ENCODE measurements at places on chromosomes 2 and 18.

DNA sequence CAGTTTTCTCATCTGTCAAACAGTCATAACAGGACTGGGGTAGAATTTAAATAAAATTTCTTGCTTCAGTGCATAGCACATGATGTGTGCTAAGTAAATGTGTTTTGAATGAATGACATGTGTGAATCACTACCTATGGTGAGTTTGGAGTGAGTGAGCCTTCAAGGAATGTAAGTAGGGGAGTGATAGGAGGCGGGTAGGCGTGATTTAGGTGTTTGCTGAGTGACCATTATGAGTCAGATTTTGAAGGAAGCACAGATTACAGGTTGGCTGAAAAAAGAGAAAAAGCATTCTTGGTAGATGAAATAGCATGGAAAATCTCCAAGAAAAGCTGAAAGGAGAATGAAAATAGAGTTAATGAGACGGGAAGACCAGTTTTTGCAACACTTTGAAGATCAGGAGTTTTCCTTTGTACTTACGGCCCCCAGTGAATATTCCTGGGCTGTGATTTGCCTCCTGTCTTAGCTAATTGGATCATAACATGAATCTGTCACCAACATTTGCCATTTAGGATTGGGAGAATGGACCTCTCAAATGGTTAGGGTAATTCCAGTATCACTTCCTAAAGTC is 136.9 kb upstream of the GATA6 start:
- no peak for DNase-seq

DNA sequence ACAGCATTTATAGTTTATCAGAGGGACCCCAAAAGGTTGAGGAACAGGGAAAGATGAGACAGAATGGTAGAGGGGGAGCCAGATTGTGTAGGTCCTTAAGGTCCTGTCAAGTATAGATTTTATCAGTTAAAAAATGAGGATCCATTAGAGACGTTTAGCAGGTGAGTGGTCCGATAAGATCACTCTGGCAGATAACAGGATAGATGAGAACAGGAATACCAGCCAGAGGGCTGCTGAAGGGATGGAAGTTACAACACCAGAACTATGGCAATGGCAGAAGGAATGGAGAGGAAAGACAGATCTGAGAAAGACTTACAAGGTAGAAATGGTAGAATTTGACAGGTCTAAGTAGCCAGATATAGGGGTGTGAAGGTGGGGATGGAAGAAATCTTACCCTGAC is 141.7 kb downstream of the CDH20 start:
- DNase-seq = no peak

GRCh38 chr2:127401757-127402695 is 14.3 kb upstream of the MAP3K2 start:
- no peak for DNase-seq

GRCh38 chr18:25455159-25455558 is 103.2 kb upstream of the ZNF521 start:
- DNase-seq = no peak

- DNase-seq = no peak
Measured at GRCh38 chr2:198444800-198445287, 640.5 kb downstream of the PLCL1 start.

GRCh38 chr2:232238108-232238507 is 140.4 kb upstream of the ALPP start:
- no peak for DNase-seq

DNA sequence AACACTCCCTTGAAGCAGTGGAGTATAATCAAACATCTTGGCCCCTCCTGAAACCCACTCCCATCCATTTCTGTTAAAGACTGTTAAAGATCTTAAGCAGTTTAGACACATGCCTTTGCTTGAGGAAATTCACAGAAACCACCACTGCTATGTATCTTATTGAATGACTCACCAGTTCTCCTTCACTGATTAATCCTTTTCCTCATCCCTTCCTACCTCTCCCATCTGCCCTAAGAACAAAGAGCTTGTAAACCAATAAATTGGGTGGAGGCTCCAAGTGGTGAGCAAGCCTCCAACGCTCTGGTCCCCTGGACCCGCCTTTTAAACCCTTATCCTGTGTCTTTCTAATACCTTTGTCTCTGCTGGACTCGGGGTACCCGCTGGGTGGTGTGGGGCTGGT is 746.1 kb downstream of the LRP1B start:
- DNase-seq = no peak

GRCh38 chr2:134269972-134270735 is 16.3 kb downstream of the MGAT5 start:
- DNase-seq = no peak

DNA sequence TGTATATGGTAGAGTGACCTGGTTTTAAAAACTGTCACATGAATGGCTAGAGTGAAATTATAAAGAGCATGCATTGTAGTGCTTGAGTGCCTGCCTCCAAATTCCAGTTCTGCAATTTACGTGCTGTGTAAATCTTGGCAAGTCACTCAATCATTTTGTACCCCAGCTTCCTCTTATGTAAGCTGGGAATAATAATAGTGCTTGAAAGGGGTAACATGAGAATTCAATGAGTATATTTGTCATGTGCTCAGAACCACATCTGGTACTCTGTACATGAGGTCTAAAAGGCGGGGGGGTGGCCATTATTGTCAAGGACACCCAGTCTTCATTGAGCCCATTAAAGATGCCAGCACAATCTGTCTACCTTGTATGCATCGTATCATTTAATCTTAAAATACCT is 214.8 kb downstream of the MC4R start:
- no peak for DNase-seq

DNA sequence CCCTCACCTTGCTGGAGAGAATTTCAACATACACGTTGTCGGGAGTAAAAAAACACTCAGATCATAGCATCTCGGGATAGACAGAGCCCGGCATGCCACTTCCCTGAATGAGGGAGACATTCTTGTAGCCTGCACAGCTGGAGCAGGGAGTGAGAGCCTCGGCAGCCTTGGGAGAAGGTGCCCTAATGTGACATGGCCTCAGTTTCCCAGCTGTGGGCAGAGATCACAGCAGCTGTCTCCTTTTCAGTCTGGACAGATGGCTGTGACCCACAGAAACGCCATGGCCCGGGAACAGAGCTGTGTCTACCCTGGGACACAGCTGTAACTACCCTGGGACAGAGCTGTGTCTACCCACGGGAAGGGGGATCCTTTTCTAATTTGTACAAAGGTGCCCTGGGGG is 55.9 kb downstream of the HS1BP3 start:
- no peak for DNase-seq

DNA sequence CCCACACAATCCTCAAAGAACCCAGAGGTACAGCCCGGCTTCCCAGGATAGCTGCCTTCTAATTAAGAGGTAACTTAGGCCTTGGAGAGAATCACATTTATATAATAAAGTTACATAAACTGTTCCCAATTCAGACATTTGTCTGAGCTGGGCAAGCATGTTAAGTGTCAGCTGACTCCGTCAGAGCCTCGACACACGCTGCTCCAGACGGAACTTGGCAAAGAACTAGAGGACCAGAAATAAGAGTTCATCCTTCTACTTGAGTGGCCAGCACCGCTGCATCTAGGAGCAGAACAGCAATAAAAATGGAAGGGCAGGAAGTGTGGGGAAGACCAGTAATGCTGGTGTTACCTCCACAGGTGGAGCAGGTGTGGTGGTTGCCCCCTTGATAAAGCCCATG is 80.5 kb downstream of the MYO5B start:
- DNase-seq = no peak

GRCh38 chr2:131027566-131028528 is 65.4 kb downstream of the FAM168B start:
- no peak for DNase-seq

DNA sequence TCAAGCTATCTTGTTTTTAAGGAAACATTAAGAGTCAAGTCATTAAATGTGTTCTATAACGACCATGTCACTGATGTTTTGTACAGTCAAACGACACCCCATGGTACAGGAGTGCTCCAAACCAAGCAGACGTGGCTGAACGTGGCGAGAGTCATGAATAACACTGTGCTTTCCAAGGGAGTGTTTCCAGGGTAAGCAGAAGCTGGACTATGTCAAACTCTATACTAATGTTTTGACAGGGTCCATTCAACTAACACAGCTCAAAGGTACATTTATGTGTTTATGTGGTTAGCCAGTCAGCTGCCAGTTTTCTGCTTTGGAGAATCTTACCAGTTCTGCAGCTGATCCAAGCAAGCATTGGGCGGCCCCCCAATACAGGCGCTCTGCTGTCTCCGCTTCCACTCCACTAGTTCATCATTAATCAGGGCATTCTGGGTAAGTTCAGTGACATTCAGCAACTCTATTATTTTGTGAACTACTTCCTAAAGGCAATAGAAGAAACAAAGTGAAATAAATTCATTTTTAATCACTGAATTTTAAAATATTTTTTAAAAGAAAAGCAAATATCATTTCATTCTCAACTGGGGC is 16.4 kb downstream of the STAT1 start:
- DNase-seq = no peak

DNA sequence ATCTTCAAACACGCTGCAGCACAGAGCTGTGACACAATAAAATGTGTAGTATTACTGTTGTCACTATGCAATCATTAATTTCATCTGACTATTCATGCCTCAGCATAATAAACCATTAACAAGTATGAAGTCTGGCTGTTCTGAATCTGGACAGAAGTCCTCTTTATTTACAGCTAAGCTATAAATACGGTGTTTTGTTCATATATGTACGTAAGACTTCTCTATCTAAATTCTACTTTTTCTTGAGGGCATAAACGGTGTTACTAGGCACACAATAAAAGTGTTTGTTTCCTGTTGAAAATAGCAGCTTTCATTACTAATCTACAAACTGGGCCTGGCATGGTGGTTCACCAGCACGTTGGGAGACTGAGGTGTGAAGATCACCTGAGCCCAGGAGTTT is 443.8 kb downstream of the NCKAP5 start:
- DNase-seq = no peak

DNA sequence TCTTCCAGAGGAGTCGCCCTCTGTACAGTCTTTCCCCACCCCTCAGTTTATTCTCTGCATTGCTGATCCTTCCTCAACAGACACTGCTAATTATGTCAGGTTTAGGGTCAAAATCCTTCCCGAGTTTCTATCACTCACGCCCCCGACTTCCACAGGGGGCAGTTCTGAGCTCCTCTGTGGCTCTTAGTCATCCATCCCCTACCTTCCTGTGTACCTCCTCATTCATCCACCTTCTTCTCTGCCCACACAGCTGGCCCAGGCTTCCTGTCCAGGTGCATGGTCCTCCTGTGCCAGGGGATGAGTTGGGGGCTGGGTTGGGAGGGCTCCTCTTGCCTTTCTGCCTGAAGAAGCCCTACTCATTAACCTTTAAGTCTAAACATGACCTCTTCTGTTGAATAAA is 202.9 kb downstream of the ARL4C start:
- DNase-seq = no peak

DNA sequence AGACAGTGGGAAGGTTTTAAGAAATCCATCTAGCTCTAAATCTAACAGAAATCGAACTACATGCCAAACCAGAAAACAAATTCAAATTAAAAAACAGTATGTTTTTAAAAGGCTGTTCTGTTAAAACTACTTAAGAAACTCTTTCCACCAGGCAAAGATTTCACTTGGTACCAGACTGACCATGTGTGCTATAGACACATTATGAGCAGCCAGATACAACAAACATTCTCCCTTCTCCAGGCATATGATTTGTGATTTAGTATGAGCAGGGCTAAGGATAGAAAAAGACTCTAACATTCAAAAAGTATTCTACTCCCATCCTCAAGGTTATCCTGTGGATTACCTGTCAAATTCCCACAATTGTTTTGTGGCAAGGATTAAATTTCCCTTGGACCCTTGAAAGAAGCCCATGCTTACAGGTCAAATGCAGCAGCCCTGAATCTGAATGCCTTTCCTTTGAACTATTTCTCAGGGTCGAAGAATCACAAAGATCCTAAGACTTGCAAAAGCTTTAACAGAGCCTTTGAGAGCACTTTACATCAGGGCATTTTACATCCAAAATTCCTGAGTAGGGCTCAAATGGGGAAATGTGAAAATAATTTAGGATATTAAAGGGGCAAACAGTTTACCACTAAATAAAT is 42.5 kb upstream of the TTC32 start:
- DNase-seq = no peak

- DNase-seq = no peak
Measured at GRCh38 chr2:98601532-98602132, 6.7 kb downstream of the COA5 start.

- DNase-seq = no peak
Measured at GRCh38 chr2:159614534-159615366, 1.6 kb downstream of the BAZ2B start.

DNA sequence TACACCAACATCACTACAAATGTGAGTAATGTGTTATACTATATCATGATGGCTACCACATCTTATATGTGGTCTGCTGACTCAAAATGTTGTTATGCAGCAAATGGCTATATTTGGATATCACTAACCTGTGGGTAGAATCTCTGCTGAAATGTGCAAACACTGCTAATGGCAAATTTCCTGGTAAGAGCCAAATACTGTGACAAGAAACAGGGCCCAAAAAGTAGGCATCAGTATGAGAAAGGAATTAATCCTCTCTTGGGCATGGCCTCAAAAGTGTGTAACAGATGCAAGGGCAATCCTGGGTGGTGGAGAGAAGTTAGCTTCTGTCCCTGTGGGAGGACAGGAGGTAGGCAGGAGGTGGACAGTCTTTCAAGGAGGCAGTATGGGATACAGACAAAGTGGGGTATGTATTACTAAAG is 13.3 kb downstream of the ATF2 start:
- DNase-seq = no peak

DNA sequence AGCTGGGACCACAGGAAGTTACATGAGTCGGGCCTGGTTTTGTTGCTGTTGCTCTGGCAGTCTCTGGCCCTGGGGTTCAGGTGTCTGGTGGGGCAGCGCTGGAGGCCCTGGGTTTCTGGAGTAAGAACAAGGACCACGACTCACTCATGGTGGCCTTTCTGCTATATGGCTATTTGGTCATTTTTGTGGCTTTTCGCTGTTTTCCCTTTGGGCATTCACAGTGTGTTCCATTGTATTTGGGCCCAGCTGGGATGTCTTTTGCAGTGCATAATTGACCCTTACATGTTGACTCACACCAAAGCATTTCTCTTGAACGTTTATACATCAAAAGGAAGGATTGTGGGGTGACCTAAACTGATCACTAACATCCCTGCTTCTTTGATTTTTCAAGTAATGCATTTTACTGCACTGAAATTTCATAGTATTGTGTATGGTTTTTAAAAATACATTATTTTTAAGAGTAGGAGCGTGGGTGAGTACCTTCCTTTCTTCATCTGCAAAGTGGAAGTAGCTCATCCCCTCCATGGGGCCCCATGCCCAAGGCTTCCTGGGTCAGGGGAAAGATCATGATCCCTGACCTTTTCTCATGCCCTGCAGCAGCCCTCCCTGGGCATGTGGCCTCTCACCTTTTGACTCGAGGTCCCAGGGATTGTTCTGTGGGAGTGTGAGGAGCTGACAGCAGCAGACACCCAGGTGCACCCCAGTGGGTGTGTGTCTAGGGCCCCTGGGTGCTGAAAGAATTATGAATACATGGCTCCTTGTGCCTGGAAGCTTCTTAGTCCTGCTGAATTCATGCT is 225.5 kb downstream of the AGAP1 start:
- no peak for DNase-seq

- DNase-seq = no peak
Measured at GRCh38 chr2:109066917-109067597, 61.9 kb upstream of the SH3RF3 start.
